ENCODE measurements at places on chromosomes 5 and 9.

GRCh38 chr9:26682796-26683496, 209.7 kb downstream of the CAAP1 start:
- no peak for DNase-seq

DNA sequence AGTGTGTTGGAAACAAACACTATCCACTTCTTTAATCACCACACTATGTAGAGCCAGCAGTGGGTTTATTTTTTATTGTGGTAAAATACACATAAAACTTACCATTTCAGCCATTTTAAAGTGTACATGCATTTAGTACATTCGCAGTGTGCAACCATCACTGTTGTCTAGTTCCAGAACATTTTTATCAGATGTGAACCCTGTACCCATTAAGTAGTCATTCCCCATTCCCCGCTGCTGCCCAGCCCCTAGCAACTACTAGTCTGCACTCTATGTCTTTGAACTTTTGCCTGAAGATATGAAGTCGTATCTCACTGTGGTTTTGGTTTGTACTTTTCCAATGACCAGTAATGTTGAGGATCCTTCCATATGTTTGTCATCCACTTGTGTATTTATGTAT, 30.2 kb upstream of the F2R start:
- DNase-seq = no peak

DNA sequence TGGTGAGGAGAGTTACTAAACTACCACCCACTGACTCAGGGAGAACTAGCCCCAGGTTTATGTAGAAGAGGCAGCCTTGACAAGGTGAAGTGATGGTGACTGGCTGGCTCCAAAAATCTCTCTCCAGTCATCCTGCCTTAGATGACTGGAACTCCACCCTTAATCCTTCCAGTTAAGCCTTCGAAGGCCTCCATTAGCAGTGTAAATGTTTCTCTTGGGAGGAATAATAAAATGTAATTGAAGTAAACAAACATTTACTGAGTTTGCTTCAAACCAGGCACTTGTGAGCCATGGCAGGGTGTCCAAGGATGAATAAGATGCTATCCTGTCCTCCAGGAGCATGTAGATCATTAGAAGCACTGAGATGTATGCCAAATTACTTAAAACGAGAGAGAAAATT, 35.5 kb downstream of the ASTN2 start:
- no peak for DNase-seq

- DNase-seq = no peak
These were observed 22.3 kb downstream of the TCF7 start for GRCh38 chr5:134136771-134137170.

DNA sequence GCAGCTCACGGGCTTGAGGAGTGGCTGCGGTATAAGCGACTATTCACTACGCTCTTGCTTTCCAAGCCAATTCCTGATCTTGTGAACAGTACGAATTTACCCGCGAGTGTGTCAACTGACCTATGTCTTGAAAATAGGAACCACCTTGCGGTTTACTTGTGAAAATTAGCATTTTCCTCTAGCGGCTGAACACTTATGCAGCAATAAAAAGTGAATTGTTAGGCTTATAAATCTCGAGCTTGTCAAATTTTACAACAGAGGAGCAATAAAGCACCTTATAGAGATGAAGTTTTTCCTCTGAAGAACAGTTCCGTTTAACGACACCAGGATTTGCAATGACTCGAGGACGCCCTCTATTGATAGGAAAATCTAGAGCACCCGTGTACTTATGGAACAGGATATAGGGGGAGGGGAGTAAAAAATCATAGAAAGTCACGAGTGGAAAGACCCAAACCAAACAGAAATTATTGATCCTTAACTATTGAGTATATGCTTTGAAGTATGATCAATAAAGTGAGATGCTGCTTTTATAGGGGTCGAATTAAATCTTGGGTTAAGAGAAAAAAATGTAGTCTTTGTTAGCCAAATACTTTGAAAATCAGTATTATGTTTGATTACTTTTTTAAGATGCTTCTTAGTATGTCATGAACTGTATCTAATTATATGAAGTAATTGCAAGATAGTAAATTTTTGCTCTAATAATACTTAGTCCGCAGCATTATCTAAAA, 1.9 kb upstream of the RGMB start:
- peak; percentile 16 for DNase-seq

GRCh38 chr5:151250346-151251000, 2.5 kb upstream of the GM2A start:
- DNase-seq = no peak

DNA sequence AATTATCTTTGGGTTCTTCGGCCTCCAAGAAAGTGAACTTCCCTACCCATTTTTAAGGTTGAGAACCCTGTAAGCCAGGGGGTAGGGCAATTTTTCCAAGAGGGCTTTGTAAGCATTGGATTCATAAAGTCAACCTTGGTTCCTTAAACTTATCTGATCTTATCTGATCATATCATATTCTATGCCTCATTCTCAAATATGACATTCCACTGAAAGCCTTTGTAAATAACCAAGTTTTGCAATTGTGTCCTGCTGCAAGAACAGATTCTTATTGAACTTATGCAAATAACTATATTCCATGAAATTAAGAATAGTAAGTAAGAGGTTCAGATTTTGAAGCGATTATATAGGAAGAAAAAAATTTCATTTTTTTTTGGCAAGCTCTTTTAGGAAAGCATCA, 649.5 kb downstream of the LRRC70 start:
- no peak for DNase-seq

DNA sequence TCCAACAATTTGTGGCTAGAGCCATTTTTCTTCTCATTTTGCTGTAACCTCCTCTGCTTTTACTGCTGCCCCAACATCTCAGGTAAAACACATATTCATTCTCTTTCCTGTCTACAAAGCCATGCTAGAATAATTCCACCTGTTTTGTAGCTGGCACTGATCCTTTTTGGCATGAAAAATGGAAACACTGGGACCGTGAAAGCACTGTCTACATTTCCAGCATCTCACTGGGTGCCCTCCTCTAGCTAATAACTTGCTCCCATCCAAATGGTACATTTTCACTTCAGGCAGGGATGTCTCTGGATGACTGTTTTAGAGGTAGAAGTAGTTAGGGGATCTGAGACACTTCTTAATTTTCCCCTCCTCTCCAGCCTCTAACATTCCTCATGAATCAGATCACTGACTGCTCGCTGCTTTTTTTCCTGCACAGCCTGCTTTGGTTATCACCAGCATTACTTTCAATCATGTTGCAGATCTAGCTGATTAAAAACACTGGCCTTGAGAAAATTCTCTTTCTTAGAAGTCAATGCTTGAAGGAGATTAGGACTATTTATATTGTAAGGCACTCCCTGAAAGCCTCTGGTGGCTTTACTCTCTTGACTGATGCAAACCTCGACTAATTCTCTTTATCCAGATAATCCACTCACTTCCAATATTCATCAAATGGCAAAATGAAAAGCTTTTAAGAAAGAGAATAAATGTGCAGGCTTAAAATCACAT, 1312.6 kb upstream of the DMAC1 start:
- no peak for DNase-seq

DNA sequence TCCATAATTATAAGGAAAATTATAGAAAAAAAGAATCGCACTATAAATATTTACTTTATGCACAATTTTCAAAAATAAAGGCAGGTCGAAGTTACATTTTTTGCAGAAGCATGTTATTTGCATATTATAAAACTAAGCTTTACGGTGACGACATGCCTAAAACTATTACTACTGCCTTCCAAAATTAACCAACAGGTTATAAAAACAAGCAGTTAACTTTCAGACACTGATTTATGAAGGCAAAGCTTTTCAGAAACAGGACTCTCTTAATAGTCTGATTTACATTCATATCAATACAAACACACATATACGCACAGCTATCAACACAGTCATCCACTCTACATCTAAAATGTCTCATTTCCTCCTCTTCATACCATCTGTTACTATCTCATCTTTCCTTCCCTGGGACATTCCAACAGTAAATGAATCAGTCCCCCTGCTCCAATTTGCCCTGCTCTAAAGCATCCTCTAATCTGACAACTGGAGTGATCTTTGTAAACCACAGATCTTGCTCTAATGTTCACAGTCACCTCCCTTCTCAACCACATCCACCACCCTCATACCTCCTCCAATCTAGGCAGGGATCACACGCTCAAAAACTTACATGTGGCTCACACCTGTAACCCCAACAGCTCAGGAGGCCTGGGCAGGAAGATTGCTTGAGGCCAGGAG, 21.6 kb downstream of the FBXW11 start:
- no peak for DNase-seq

- no peak for DNase-seq
These were observed 50.1 kb downstream of the MACROH2A1 start for GRCh38 chr5:135348918-135349317.

GRCh38 chr5:134055015-134055414, 50.2 kb upstream of the VDAC1 start:
- DNase-seq = no peak

DNA sequence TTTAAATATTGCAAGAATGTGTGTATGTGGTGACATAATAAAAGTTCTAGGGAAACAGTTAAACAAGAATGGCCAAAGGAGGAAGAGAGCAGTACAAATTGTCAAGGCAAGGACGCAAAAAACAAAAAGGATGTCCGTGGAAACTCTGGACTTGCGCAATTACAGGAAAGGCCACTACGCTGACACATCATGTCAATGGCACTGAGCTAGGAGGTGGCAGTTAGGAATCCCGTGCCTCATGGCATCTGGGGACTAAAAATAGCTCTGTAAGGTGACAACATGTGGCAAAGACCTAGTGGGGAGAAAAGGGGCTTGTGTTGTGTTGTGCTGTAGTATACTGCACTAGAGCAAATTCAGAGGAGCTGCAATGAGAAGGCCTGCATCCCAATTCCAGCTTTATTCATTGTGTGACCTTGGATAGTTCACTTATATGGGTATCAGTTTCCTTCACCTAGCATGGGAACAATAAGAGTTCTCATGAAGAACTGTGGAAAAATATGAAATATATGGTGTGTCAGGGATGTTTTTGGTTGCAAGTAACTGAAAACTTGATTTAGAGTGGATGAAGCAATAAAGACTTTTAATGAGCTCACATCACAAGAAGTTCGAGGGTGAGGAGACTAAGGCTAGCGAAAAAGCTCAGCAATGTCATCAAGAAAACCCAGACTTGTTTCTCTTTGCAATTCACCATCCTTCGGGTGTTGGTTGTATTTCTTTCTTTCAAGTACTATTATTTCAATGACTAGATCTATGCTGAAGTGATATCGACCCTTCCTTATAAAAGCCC, 124.1 kb upstream of the STC2 start:
- no peak for DNase-seq

GRCh38 chr9:88536023-88536324, 996 bp downstream of the NXNL2 start:
- no peak for DNase-seq

DNA sequence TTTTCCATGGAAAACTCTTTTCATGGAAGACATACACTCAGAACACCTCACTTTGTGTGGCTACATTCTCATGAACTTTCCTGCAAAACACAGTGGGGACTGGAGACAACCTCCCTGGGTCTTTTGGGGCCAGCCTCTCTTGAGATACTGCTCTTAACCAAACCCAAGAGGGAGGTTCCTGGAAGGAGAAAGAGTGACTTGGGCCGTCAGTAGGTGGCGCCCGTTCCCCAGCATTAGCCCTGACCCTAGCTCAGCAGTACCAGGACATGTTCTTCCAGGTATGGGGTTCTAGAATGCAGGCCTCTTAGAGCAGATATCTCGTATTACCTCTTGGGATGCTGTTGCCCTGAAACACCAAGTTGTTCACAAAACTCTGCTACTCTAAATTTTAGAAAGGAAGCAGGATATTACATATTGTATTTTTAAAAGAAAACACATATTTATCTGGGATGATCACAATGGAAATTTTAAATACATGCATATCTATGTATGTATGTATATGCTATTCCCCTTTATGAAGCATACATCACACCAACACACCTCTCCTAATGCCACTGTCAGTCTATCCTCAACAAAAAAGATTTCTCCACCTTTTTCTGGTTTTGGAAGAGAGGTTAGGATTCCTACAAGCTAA, 15.8 kb upstream of the GLIS3 start:
- DNase-seq = no peak

DNA sequence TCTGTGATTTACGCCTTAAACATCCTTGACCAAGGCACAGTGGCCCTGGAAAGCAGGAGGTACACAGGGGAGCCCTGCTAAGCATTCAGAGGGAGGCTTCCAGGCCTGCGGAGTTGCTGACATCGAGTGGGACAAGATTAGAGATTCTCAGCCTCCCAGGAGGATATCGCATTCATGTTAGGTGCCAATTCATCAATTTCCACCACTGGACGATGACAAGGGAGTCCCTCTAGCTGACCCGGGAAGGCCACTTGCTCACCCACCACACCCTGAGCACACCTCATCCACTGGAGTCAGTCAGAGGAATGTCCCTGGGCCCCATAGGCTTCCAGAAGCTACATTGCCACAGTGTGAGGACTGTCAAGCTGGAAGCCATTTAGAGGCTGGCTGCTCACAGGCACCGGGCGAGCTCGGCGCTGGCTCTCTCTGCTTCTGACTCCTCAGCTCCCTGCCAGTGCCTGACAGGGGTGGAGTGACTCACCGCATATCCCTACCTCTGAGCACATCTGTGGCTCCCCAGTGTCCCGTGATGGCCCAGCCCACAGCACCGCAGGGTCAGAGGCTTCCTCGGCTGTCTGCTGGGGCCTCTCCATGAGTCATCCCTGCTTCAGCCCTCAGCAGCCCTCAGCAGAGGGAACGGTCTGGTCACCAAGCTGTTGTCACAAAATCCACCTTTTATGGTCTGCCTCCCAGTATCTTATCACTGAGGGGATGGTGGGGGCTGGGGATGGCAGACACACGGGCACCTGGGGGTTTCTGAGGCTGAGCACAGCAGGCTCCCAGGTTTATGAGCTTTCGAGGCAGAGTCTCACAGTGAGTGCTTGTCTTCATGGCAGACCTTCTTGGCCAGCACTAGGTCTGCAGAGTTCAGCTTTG, 117.5 kb downstream of the ZNF608 start:
- no peak for DNase-seq

GRCh38 chr9:114467226-114467750, 38.0 kb downstream of the WHRN start:
- DNase-seq = no peak

GRCh38 chr9:33105959-33106358, 29.5 kb upstream of the SMU1 start:
- DNase-seq = no peak

All from KG1 (cell line).